ENCODE measurements at places on chromosomes 7 and 10.

- DNase-seq = no peak
These were observed 163.2 kb downstream of the AVL9 start for GRCh38 chr7:32658467-32658869.

- DNase-seq = no peak
These were observed 47.8 kb upstream of the CALD1 start for GRCh38 chr7:134731616-134732015.

DNA sequence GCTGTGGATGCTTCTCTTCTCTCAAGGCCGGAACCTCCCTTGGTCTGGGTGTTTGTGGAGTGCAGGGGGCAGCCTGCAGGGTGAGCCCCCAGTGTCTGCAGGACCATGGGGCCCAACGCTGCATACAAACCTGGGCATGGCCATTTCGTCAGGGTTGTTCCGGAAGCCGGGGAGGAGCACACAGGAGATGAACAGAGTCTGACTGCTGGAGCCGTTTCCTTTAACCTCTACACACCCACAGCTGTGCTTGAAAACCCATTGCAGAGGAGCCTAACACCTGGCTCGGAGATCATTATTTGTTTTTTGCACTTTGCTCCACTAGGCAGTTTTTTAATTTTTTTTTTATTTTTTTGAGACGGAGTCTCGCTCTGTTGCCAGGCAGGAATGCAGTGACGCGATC is 167.6 kb upstream of the INSYN2A start:
- no peak for DNase-seq

GRCh38 chr10:122098924-122099323 is 110.0 kb downstream of the TACC2 start:
- no peak for DNase-seq

GRCh38 chr10:133260895-133261725 is 15.6 kb downstream of the ADAM8 start:
- peak; percentile 80 for DNase-seq

DNA sequence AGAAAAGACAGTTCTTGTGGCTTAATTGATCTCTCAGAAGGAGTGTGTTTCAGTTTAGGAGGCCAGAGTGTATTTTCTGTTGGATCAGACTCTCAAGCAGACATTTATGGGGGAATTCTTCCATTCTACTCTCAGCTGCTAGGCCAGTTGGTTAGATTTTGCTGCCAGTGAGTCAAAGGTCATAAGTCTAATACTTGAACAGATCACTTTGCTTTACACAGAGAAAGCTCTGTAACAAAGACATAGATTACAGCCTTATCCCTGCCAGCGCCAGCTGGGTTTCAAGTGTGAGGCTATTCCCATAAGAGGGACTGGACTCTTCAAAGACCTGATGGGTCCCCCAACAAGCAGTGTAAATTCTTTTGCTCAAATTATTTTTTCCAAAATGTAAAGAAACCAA is 145.6 kb upstream of the SEMA3C start:
- DNase-seq = no peak

- no peak for DNase-seq
These were observed 28.1 kb downstream of the ENO4 start for GRCh38 chr10:116877391-116877790.

DNA sequence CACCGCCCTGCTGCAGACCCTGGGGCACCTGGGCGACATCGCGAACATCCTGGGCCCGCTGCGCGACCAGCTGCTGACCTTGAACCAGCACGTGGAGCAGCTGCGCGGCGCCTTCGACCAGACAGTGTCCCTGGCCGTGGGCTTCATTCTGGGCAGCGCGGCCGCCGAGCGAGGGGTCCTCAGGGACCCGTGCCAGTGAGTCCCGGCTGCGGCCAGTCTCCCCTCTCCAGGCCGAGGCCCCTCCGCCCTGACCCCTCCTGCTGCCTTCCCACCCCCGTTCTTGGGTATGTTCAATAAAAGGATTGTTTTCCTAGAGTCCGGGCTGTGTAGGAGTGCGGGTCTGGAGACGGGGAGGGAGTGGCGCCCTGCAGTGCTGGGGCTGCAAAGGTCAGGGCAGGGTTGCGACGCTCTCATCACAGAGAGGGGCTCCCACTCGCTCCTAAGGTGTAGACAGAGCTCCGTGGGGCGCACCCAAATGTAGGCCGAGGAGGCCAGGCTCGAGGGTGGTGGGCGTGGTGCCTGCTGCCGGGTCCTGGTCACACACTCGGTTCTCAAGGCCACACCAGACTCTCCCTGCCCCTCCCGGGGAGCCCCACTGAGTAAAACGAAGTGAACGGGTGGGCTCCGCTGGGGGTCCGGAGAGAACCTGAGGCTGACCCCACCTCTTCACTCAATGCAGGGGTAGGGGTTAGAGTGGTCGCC is 1.4 kb downstream of the UTF1 start:
- DNase-seq = no peak

- DNase-seq = no peak
These were observed 48.8 kb upstream of the COL1A2 start for GRCh38 chr7:94345907-94346306.

DNA sequence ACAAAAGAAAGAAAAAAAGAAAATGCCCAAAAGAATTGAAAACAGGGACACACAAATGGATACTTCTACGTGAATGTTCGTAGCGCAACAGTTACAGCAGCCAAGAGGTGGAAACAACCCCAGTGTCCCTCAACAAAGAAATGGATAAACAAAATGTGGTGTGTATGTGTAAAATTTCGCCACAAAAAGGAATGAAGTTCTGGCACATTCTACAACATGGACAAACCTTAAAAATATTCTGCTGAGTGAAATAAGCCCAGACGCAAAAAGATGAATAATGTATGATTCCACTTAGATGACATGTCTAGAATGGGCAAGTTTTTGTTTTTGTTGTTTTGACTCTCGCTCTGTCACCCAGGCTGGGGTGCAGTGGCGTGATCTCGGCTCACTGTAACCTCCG is 10.9 kb downstream of the UCMA start:
- DNase-seq = no peak

- peak; percentile 8 for DNase-seq
These were observed 10.7 kb upstream of the KPNA7 start for GRCh38 chr7:99218406-99219184.

DNA sequence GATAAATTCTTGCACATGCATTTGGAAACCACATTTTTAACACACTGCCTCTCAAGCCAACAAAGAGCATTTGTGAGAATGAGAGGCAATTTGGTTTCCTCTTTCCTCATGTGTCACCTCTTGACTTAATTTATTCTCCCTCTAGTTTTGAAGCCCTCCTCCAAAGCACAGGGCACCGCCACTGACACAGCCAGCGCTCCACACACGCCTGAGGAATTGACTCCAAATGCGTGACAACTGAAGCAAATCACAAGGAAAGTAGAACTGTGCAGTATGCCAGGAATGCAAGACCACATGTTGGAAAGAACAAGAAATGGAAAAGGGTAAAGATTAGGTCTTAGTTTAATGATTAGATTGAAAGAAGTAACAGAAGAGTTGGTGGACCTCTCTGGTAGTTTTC is 173.3 kb downstream of the LSM5 start:
- no peak for DNase-seq

DNA sequence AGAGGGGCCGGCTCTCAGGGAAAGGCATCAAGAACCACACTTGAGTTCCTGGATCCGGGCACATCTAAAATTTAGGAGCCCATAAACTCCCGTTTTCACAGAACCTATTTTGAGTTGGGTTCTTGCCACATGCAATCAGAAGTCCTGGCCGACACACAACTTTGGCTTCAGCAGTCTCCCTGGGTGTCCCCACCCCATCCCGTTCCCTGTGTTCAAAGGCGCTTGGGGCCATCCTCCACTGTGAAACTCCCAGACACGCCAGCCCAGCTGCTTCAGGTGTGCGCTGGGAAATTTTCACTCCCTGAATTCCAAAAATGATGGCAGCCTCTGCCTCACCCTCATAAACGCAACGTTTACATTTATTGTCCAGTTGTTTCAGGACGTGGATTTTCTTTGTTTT is 8.4 kb upstream of the ZFAND2A start:
- no peak for DNase-seq

- DNase-seq = no peak
These were observed 269.0 kb downstream of the DIP2C start for GRCh38 chr10:420154-421121.

DNA sequence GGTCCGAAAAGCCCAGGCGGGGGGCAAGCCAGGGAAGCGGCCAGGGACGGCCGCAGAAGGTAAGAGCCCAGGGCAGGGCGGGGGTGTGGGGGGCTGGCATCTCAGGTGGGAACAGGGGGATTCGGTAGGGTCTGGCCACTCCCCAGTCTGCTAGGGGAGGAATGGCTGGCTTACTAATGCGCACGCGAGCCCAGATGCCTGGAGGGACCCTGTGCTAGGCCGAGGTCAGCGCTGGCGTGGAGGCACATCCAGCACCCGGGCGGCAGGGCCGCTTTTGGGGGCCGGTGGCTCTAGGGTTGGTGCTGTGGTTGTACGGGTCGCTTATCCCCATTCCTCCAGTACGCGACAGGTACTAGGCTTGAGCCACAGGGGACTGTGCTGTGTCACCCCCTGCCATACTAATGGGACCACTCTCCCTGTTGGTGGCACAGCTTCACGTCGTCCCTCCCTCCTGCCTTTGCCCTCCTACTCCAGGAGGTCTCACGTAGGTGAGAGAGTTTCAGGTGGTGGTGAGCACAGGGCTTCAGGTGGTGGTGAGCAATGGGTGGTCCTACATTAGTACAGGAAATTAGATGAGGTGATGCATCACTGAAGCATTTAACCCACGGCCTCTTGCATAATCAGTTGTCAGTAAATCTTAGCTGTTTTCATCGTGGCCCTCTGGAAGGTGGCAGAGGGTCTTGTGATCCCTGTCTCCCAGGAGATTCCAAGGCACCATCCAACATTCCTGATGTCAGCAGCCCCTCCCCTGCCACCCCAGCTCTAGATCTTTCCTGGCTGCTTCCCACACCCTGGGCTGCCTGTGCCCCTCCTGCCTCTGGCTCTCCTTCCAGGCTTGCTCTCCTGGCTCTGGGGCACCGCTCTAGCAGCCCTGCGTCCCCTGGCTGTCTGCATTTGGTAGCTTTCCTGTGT is 971 bp downstream of the AEBP1 start:
- no peak for DNase-seq

DNA sequence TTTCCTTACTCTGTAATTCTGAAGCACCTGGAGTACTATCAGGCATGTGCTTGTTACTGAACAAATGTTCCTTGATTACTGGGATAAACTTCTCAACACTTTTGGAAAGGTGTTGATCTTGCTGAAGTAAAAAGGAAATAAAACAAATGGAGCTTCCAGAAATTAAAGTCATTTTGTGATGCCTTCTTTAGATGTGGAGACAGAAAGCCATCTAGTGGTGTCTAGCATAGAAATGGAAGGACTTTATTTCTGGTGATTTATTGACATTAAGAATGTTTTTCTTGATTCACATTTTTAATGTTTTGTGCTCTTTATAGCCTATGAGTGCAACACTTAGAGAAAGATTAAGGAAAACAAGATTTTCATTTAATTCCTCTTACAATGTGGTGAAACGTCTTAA is 1.4 kb downstream of the SFR1 start:
- peak; percentile 62 for DNase-seq

- DNase-seq = no peak
These were observed 166.9 kb downstream of the SH3PXD2A start for GRCh38 chr10:103688491-103688890.

GRCh38 chr7:15703732-15704131 is 17.2 kb upstream of the MEOX2 start:
- DNase-seq = no peak

DNA sequence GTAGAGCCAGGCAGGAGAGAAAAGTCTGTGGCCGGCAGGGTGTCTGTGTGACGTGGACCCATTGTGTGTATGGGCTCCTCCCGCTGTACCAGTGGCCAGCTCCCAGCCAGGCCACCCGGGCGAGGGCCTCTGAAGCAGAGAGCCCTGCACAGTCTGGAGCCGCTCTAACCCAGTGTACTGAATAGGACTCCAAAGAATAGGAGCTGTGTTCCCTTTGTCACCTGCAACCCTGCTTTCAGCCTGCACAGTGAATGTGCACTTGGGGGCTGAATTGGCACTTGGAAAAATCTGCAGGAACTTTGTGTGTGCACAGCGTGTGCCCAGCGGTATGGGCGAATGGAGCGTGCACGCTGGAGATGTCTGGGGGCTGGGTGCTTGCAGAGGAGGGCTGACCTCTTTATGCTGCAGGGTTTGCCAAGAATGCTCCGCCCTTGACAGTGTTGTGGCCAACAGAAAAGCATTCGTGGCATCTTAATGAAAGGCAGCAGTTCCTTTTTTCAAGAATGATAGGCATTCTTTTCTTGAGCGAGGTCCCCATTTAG is 216.2 kb downstream of the AUTS2 start:
- peak; percentile 31 for DNase-seq

DNA sequence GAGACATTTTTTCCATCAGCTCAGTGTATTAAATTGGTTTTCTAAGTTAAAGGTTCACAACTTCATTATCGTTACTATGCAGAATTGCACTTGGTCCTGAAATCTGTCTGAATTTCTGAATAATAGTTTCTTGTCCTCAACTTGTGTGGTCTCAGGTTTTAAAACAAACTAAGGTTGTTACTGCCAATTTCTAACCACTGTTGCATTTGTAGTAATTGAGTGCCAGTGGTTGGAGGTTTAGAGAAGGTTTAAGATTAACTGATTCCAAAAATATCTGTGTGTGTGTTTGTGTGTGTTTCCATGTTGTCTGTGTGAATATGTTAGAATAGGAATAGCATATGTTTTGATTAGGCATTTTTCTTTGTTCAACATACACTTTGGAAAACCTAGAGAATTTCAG is 395.9 kb downstream of the AUTS2 start:
- DNase-seq = no peak

GRCh38 chr7:750111-750905 is 23.2 kb upstream of the PRKAR1B start:
- no peak for DNase-seq

DNA sequence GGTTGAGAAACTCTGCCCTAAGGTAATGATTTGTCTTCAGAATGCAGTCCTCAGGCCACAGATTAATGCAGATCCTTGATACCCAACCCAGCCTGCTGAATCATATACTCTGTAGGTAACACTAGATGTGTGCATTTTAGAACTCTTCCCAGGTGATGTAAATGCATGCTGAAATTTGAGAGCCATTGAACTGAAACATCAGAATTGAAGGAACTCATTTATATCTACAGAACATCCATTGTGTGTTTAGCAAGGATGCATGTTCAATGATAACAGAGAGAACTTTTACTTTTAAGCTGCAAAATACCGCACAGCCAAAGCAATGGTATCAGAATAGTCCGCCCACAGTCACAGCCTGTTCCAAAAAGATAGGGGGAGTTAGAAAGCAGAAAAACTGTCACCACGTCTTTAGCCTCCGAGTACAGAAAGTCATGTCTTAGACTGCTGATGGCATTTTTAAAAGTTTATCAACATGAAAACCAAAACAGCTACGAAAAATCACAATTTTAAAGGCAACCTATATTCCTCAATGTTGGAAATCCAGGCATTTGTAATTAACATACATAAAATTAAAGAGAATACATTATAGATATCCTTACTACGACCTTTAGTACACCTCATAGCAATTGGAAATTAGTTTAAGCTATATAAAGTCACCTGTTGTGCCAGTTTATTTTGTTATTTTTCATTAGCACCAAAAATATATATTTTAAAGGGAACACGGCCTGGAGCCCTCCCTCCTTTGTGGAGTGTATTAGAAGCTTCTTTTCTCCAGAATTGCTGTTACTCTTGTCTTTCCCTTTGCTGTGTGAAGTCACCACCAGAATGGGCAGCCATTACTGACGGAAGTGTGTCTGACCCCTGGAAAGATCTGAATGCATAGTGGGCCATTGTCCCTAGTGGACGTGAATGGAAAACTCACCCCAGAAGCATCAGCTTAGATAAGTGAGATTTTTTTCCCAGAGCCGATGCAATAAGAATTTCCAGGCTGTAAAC is 65.8 kb upstream of the PRKAR2B start:
- DNase-seq = peak; percentile 98

GRCh38 chr10:83346266-83346910 is 792.9 kb upstream of the GHITM start:
- no peak for DNase-seq

Data from hematopoietic multipotent progenitor cell treated with erythropoietin and hydrocortisone succinate and interleukin-3 and kit ligand, for 6 days (in vitro differentiated cells).